Ovary (tissue), 10 donors: ENCODE measurements at places on chromosomes 6 and 20.

GRCh38 chr6:52497652-52498408, 77.7 kb downstream of the EFHC1 start:
- H3K36me3 ChIP-seq: no peaks in the 10 kb centered on the region
- DNase-seq: no peak
- peaks cover 3% of the 10 kb centered on the region for H3K4me1 ChIP-seq
- H3K27ac ChIP-seq: no peak overlapping the region
- no peaks in the 10 kb centered on the region for H3K27me3 ChIP-seq
- no peak overlapping the region for H3K4me3 ChIP-seq

GRCh38 chr20:48736231-48736630, 91.6 kb downstream of the PREX1 start:
- DNase-seq: no peak
- H3K27ac ChIP-seq: no peak overlapping the region
- no peaks in the 10 kb centered on the region for H3K36me3 ChIP-seq
- H3K4me1 ChIP-seq: no peaks in the 10 kb centered on the region

DNA sequence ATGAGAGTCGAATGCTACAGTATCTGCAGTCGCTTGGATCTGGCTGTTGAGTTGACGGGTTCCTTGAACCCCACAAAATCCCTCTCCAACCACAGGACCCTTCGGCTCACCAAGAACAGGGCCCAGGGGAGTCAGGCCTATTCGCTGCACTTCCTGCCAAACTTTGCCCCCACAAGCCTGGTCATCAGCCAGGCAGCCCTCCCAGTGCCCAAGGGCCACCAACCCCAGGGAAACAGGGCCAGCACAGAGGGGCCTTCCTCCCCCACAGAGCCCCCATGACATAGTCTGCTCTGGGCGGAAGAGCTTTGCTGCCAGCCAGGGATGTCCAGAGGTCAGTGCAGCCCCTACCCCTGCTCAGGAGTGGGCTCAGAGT, 34.5 kb upstream of the MRGBP start:
- no peak for DNase-seq
- no peaks in the 10 kb centered on the region for H3K36me3 ChIP-seq
- H3K27me3 ChIP-seq: no peaks in the 10 kb centered on the region
- no peak overlapping the region for H3K27ac ChIP-seq
- peaks cover 2% of the 10 kb centered on the region for H3K4me1 ChIP-seq

GRCh38 chr6:4017834-4018170, 61.1 kb downstream of the FAM217A start:
- peak overlapping the region; percentile 78 for H3K4me3 ChIP-seq
- no peaks in the 10 kb centered on the region for H3K36me3 ChIP-seq
- no peaks in the 10 kb centered on the region for H3K27me3 ChIP-seq
- no peak for DNase-seq
- H3K27ac ChIP-seq: peak overlapping the region; percentile 91
- peaks cover 2% of the 10 kb centered on the region for H3K4me1 ChIP-seq

- peak overlapping the region; percentile 55 for H3K4me3 ChIP-seq
- H3K36me3 ChIP-seq: no peaks in the 10 kb centered on the region
- H3K27me3 ChIP-seq: no peaks in the 10 kb centered on the region
- DNase-seq: peak; percentile 77
Measured at GRCh38 chr6:26196846-26197635, 109.8 kb downstream of the HFE start.
